Activated CD4-positive, alpha-beta T cell treated with anti-CD3 and anti-CD28 coated beads for 36 hours (primary cell): ENCODE measurements at places on chromosomes 5 and 9. TPM values are rescaled to one million over a fixed set of nuclear protein-coding genes. Genes with fewer than 3 reads are reported as not detected.

- no peak for DNase-seq
Observed at GRCh38 chr9:129702589-129703520, 37.4 kb downstream of the PRRX2 start.

DNA sequence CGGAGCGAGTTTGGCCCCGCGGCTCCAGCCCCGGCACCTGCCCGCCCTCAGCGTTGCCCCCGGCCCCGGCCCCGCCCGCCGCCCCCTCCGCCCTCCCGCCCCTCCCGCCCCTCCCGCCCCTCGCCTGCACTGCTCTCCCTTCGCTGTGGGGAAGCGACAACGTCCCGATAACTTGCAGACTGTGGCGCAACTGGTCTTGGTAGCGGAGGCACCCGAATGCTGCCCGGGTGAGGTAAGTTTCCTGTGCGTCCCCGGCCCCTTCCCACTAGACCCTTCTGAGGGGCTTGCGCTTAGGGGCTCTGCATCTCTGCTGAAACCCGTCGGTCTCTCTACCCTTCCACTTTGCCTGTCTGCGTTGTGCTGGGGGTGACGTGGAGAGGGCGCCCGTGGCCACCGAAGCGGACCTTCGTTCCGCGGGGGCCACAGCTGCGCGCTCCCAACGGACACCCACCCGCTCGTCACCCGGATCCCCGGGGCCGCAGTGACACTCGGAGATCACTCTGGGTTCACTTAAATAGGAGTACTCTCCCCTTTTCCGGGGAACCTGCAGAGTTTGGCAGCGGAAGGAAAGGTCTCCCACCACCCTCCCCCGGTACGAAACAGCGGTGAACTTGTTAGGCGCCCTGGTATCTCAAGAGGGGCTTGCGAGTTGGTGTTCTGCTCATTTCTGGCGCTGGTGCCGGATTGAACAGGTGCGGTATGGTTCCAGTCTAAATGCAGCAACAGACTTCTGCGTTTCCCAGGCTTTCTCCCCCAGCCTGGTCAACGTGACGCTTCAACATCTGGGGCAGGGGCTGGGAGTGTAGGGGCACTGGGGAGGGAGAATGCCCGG, 707 bp downstream of the PIP5K1B start:
- peak; percentile 17 for DNase-seq

DNA sequence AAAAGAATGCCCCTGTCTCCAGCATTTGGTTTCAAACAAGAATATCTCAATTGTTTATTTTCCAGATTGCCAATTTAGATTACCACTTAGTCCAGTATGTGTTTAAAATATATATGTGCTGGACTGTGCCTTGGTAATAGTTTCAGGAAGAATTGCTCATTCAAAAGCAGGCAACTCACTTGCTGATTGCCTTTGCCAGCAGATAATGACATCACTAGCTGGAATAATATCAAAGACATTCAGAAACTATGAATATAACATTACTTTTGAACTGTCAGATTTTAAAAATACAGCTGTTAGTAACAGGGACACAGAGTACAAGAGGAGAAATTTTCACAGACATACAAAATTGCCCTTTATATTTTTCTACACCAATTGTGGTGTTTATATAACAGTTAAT, 96.0 kb upstream of the ITGA2 start:
- DNase-seq, result no peak

- peak; percentile 24 for DNase-seq
Observed at GRCh38 chr9:96453625-96454024, 3.7 kb downstream of the HABP4 start.

- no peak for DNase-seq
Observed at GRCh38 chr5:161467703-161468102, 78.8 kb downstream of the GABRB2 start.

- DNase-seq, result no peak
Observed at GRCh38 chr5:62593331-62593730, 14.7 kb downstream of the LRRC70 start.

DNA sequence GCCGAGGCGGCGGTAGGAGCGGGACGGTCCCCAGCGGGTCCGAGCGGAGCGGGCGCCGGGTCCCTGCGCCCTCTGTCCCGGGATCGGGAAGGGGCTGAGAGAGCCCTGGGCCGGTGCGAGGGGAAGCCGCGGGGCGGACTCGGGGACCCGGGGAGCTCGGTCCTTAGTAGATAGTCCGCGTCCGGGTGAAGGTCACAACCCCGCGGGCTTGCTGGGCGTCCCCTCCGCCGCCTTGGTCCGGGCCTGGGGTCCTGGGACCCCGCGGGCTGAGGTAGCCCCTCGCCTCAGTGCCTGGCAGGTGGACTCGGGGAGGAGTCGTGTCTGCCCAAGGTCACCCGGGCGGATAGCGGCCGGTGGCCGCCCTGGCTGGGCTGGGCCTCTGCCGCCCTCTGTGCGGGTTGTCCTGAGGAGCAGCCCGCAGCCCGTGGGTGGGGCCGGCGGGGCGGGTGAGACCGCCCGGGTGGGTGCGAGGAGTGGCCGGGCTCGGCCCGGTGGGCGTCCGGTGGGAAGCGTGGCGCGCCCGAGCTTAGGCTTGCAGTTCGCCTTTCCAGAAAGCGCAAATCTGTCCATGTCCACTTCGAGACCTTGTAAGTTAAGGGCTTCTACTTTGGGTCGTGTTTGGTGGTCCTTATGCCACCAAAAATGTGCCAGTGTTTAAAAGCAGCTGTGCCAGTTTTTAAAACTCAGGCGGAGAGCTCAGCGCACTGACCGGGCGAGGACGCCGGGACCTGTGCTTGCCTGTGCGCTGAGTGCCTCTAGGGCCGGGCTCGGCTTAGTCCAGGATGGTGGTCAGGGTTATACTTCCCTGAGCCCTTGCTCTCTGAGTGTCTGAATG, 554 bp downstream of the SDHA start:
- DNase-seq, result peak; percentile 38

- DNase-seq, result no peak
Observed at GRCh38 chr5:118354797-118355196, 633.5 kb downstream of the DTWD2 start.

DNA sequence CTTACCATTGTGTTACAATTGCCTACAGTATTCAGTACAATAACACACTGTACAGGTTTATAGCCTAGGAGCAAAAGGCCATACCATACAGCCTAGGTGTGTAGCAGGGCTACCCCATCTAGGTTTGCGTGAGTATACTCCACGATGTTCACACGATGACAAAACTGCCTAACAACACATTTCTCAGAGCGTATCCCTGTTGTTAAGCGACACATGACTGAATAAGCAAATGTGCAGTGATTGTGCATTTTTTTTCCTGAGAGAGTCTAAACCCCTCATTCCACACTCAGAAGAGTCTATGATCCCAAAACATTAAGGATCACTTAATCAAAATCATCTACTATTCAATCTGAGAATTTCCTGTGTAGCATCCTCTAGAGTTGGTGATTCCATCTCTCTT, 68.4 kb upstream of the GABRP start:
- DNase-seq, result no peak

- no peak for DNase-seq
Observed at GRCh38 chr5:122154910-122155309, 25.6 kb downstream of the ZNF474 start.

- DNase-seq, result no peak
Observed at GRCh38 chr9:82031538-82032280, 43.1 kb downstream of the SPATA31D1 start.

DNA sequence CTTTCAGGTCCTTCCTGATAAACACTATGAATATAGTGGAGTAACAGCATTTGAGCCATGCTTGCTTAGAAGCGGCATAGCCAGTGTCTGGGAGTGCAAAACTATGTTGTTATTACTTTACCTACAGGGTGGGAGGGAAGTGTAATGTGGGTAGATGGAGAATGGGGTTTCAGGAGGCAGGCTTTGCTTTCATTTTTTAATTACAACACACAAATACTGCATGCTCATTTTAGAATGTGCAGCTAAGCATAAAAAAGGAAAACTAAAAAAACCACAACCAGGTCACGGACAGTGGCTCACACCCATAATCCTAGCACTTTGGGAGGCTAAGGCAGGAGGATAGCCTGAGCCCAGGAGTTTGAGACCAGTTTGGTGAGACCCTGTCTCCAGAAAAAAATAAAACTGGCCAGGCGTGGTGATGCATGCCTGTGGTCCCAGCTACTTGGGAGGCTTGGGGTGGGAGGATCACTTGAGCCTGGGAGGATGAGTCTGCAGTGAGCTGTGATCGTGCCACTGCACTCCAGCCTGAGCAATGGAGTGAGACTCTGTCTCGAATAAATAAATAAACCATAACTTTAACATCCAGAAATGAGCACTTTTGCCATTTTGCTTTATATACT, 20.2 kb downstream of the HAVCR1 start:
- DNase-seq, result no peak

DNA sequence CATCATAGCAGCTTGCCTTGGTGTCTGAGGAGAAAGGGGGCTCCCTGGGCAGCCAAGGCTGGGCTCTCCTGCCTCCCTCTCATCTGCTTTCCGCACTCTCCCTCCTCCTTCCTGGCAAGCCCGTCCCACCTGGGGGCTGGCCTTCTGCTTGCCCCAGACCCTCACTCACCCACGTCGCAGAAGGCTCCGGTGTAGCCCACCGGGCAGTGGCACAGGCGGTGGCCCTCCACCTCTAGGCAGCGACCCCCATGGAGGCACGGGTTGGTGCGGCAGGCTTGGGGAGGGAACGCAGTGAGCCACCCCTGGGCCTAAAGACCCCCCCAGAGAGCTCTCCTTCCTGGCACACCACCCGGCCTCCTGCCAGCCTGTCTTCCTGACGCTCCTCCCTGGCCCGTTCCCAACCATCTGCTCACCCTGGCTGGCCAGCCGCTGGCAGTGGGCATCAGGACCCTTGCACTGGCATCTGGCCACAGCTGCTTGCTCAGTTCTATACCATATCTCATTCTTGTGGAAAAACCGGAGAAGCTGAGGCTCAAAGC, 4.2 kb upstream of the PFN3 start:
- no peak for DNase-seq

DNA sequence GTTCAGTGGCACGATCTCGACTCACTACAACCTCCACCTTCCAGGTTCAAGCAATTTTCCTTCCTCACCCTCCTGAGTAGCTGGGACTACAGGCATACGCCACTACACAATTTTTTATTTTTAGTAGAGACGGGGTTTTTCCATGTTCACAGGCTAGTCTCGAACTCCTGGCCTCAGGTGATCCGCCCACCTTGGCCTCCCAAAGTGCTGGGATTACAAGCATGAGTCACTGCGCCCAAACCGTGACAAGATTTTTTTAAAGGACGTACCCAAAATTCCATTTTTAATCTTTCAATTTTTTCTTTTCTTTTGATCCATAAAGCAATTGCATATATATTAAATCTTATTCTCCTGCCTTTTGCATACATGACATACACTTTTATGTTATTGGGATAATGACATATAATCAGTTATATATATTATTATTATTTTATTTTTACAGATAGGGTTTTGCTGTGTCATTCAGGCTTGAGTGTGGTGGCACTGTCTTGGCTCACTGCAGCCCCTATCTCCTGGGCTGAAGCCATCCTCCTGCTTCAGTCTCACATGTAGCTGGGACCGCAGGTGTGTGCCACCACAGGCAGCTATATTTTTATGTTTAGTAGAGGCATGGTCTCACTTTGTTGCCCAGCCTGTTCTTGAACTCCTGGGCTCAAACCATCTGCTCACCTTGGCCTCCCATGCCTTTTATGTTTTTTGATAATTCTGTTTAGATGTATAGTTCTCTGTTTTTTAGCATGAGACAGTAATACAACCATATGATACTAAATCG, 71.9 kb downstream of the RAB24 start:
- DNase-seq, result no peak

GRCh38 chr5:10489810-10490426, 48.2 kb downstream of the ROPN1L start:
- peak; percentile 16 for DNase-seq

DNA sequence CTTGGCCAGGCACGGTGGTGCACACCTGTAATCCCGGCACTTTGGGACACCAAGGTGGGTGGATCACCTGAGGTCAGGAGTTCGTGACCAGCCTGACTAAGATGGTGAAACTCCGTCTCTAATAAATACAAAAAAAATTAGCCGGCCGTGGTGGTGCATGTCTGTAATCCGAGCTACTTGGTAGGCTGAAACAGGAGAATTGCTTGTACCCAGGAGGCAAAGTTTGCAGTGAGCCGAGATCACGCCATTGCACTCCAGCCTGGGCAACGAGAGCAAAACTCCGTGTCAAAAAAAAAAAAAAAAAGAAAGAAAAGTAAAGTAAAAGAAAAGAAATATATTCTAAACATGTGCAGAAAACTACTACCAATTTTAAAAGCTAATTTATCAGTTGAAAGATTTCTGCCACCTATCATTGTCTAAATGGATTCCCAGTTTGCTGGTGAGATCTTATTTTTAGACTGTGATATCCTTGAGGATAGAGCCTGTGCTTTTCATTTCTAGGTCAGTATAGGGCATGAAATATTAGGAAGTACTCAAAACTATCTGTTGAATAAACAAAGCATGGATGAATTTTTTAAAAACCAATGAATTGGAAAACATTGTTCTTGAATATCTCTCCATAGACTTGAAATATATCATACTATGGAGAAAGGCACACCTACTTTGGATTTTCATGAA, 86.9 kb downstream of the NFIB start:
- no peak for DNase-seq

- DNase-seq, result no peak
Observed at GRCh38 chr5:113512341-113512740, 1.2 kb upstream of the YTHDC2 start.

DNA sequence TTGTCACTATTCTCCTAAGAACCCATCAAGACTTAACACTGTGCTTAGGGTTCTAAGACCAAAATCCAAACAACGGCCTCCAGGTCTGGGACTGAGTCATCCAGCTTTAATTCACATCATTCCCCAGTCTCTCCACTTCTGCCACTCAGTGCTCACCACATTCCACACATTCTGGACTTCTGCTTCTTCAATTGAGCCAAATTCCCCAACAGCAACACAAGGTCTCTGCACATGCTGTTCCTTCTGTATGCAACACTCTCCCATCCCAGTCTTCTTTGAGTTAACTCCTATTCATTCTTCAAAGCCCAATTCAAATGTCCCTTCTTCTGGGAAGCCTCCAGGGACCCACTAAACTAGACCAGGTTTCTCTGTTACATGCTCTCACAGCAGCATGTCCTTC, 97.8 kb downstream of the GPR21 start:
- DNase-seq, result no peak

- DNase-seq, result no peak
Observed at GRCh38 chr5:169265888-169266287, 35.1 kb downstream of the SLIT3 start.

GRCh38 chr5:74212336-74212735, 428.2 kb downstream of the ENC1 start:
- peak; percentile 32 for DNase-seq

DNA sequence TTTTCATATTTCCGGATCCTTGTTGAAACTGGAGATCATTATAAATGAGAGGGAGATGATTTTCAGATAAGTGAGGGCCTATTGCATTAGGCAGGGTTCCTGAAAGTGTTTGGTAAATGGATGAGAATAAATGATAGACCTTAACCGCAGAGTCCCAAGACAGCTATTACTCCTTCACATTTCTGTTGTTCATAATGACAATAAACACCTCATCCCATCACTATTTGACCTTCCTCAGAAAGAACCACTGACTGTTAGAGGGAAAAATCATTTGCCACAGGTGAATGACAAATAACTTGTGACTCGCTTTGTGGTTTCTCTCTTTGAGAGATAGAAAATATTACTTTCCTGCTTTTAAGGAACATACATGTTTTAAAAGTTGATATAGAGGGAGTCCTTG, 47.3 kb upstream of the TRMT10B start:
- DNase-seq, result no peak

- DNase-seq, result no peak
Observed at GRCh38 chr5:32618962-32619361, 33.6 kb downstream of the SUB1 start.

The PCDHGA3 gene
- total RNA-seq, result not detected

The C5orf58 gene
- total RNA-seq, result not detected

The REEP2 gene
- total RNA-seq, result 4.0 TPM

The SLC31A2 gene
- 2.7 TPM for total RNA-seq

The CNTNAP3 gene
- total RNA-seq, result not detected

The PITX1 gene
- 0.18 TPM for total RNA-seq

The ZBED3 gene
- total RNA-seq, result 2.2 TPM

The ADGRD2 gene
- not detected for total RNA-seq

The PCDHA7 gene
- total RNA-seq, result not detected
